ENCODE measurements at places on chromosomes 3 and 15.
A peak's percentile ranks its signal among the peaks of the same experiment; 100 is the strongest.

DNA sequence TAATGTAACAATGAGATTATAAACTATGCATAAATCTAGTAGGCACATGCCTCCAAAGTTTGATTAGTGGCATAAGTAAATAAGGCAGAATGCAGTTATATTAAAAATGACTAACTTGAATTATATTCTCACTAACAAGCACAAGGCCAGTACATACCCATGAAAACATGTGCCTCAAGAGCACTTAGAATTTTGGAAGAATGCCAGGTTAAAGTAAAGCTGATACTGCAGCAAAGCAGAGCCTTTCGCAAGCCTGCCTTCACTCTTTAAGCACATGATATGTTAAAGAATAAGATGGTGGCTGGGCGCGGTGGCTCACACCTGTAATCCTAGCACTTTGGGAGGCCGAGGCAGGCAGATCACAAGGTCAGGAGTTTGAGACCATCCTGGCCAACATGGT is 49.0 kb downstream of the KBTBD12 start:
- no peak for DNase-seq

GRCh38 chr15:80242132-80242769 is 9.8 kb downstream of the CTXND1 start:
- no peak for DNase-seq

- no peak for DNase-seq
Measured at GRCh38 chr3:73695841-73696240, 71.1 kb upstream of the PDZRN3 start.

- peak; percentile 13 for DNase-seq
Measured at GRCh38 chr3:8663177-8664061, 18.8 kb upstream of the SSUH2 start.

DNA sequence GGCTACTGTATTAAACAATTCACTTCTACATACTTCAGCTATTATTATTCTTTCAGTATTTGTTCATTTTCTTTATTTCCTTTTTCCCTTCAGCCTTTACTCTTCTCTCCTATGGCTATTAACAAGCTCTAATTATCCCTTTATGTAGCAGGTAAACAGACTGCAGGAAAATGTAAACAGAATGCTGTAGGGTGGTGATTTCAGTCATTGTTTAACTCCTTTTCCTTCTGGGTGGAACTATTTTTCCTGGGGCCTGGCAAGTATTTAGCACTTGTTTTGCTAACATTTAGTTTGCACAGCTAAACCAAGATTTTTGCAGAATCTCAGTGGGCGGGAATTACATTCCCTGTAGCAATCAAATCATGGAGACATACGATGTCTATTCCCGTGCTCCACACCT is 14.4 kb downstream of the RARB start:
- DNase-seq, result no peak

GRCh38 chr3:100609963-100610362 is 562 bp downstream of the ADGRG7 start:
- no peak for DNase-seq

GRCh38 chr3:127747751-127748521 is 74.4 kb downstream of the MGLL start:
- DNase-seq, result no peak

All from activated naive CD4-positive, alpha-beta T cell treated with Interleukin-2 at 50 U/mL for 16 hours (primary cell).